ENCODE measurements at places on chromosomes 13 and 19.

- no peak for DNase-seq
Observed at GRCh38 chr19:12314553-12314952, 18.9 kb downstream of the ZNF563 start.

GRCh38 chr19:53333066-53333462, 485 bp upstream of the ZNF845 start:
- DNase-seq = no peak

DNA sequence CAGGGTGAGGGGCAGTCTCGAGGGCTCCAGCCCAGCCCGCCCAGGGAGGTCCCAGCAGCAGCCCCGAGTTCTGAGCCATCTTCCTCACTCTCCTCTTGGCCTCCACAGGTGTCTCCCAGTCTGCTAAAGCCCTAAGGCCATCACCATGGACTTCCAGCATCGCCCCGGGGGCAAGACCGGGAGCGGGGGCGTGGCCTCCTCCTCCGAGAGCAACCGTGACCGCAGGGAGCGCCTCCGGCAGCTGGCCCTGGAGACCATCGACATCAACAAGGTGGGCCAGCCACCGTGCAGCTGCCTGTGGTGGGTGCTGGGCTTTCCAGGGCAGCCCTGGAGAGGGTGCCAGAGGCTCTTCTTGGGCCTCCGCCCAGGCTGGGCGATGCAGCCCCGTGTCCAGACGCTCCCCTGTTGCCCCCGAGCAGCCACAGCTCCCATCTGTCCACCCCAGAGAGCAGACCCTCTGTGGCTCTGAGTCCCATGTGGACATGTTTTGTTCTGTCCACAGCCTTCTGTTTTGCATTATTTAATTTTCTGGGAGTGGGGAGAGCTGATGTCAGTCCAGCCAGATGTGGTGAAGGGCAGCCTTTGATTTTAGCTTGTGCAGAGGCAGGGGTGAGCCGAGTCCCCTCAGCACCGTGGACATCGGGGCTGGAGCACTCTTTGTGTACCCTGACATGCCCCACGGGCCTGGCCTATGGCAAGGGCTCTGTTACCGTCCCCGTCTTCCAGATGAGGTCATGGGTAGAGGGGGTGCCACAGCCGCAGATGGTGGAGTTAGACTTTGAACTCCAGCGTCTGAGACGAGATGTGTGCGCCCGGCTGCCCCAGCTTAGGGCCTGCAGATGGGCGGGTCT, 5.6 kb upstream of the AMH start:
- no peak for DNase-seq

DNA sequence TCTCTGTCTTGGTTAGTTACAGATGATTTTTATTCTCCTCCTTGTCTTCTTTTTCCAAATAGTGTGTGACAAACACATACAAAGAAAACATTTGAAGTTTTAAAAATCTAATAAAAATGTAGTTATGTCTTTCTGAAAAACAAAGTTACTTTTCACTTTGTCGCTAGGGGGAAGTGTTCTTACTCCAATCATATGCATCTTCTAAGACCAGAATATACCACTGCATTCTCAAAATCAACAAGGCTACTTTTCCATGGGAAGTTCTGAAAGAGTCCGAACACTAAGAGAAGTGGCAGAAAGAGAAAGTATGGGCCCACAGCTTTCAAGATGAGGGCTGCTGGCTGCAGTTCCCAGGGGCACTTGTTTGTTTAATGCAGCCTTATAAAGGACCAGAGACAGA, 208.9 kb downstream of the DCT start:
- no peak for DNase-seq

DNA sequence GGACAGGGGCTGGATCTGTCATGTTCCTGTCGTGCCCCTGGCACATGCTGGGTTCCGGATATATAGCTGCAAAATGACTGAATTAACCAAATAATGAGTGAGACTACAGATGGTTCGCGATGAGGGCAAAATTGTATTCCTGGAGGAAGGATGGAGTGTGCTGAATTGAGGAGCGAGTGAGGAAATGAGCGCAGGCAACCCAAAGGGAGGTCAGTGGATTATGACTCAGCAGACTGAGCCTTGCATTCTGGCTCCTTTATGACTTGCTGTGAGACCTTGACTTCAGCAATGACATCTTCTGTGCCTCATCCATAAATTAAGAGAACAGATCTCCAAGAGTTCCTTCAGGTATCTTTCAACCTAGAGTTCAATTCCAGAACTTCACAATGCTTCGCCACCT, 115.0 kb upstream of the CLDN10 start:
- no peak for DNase-seq

- no peak for DNase-seq
Observed at GRCh38 chr19:46976845-46977320, 42.8 kb upstream of the NPAS1 start.
